Stimulated activated CD8-positive, alpha-beta memory T cell treated with anti-CD3 and anti-CD28 coated beads, Interleukin-15, amount 100 ng/mL, for 24 hours (primary cell): ENCODE measurements at places on chromosomes 1 and 21.

DNA sequence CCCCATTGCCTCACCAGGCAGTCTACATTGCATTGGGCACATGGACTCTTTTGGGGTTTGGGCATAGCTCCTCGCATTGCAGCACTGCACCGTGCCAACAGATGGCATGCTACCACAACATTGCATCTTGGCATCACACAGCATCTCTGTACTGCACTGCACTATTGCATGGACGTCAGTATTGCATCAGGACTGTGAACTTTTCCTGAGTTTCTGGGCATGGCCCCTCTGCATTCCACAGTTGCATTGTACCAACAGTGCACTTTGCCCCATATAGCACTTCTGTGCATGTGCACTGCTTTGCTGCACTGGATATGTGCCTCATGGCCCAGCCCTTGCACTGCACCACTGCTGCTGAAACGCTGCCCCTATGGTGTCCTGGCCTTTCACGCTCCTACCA is 9.6 kb downstream of the PTPRU start:
- no peak for DNase-seq

DNA sequence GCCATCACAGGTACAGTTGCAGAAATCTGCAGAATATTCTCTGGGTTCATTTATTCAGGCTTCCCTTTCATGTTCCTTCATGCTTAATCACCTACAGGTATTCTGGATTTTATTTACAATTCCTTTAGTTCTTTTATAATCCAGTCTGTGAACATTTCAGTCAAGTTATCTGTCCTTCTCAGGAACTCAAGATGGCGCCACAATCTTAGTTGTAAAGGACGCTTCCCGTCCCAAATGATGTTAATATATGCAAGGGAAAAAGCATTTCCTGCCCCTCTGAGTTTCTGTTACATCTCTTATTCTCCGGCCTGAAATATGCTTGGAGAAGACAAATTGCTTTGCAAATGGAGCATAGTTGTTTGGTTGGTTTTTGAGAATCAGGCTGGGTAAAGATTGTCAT is 19.3 kb downstream of the F3 start:
- DNase-seq: no peak

DNA sequence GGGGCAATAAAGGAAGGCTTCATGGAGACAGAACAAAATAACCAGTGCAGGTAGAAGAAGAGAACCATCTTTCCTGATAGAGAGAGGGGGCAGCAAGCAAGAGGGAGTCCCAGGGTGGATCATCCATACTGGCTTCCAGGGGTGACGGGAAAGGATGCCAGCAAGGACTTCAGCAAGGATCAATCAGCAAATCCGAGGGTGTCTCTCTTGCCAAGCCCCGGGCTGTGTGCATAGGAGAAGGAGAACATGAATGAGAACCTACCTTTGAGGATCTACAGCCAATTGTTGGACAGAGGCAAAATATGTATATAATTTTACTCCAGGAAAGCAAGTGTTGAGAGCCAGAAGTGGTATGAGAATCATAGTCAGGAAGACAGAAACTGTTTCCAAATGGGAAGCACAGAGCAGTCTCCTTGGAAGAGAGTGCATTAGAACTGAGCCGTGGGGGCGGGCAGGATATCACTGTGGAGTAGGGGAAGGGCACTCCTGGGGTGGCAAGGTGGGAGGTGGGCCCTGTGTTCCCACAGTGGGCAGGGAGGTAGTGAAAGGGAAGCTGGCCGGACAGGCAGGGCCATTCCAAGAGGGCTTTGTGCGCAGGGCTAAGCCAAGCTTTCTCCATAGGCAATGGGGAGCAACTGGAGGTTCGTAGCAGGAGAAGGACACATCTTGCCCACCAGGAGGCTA is 1.1 kb upstream of the S100A9 start:
- DNase-seq: no peak

DNA sequence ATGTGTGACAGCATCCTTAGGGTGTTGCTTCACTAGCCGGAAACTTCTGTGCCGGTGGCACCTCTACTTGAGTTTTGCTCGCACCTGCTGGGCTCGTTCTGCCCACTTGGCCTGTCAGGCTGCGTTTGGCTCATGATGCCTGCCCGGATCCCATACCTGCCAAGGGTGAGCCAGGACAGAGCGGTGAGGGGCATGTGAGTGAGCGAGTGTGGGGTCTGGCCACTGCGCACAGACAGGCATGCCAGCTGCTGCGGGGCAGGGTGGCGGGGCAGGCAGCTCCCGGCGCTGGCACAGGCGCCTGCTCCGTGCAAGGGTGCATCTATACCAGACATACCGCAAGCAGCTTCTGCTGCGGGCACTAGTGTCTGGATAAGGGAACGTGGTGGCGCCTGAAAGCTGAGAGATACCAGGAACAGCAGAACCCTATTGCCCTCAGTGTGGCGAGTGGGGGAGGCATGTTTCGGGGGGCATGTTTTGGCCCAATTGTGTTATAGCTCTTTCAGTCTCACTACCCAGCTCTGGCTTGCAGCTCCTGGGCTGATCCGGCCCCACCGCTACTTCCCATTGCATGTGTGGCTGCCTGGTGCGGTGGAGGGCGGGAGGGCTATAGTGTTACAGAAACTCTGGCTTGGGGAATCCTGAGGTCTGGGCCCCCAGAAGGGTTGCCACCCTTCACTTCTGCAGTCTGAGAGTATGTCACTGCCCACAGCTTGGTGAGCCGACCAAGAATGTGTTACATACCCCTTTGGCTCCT is 32.2 kb downstream of the MAGI3 start:
- DNase-seq: no peak

DNA sequence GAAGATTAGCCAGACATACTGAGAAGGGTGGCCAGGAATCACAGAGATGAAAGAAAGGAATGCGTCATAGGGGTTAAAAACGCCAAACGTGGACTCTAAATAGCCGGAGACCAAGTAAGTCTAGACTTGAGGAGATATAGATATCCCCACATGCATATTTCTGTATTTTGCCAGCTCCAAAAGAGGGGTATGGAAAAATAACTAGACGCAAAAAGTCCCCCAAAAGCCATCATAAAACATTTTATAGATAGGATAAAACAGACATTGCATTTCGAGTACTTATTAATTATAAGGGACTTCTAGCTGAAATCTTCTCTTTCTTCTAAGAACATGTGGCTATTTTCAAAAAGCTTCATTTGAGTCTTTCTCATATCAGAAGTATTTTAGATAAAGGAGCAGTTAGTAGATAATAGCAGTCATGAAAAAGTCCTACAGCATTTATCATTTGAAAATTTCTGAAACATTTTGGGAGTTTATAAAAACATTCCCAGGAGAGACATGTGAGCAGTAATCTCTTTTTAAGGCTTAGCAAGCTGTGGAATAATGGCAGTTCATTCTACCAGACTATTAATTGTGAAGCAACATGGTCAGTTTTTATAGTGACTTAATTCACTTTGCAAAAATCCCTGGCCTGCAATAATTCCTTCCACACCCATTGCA is 6.1 kb downstream of the KIF26B start:
- no peak for DNase-seq

- DNase-seq: no peak
Observed at GRCh38 chr1:7046891-7047290, 261.6 kb downstream of the CAMTA1 start.

GRCh38 chr1:236800002-236800620 is 5.0 kb downstream of the MTR start:
- no peak for DNase-seq

GRCh38 chr21:42067531-42068255 is 3.4 kb upstream of the UMODL1 start:
- no peak for DNase-seq

GRCh38 chr1:90358448-90358847 is 358.7 kb downstream of the BARHL2 start:
- no peak for DNase-seq
